Hematopoietic multipotent progenitor cell (in vitro differentiated cells): ENCODE measurements at places on chromosomes 16 and 17. TPM values are rescaled to one million over a fixed set of nuclear protein-coding genes. Genes with fewer than 3 reads are reported as not detected.

DNA sequence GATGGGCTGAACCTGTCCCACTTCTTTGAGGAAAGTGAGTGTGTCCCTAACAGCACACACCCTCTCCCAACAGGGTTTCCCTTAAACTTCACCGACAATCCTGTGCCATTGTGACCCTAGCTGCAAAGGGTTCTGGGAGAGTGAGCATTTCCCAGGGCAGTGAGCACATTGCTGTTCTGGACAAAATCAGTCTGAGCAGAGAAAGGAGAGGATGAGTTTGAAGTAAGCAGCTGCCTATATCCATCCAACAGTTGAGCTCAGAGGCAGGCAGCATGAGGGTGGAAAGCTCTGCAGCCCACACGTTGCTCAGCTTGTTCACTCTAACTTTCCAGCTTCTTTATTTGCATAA lies 296.5 kb upstream of the MAF start:
- DNase-seq: no peak

DNA sequence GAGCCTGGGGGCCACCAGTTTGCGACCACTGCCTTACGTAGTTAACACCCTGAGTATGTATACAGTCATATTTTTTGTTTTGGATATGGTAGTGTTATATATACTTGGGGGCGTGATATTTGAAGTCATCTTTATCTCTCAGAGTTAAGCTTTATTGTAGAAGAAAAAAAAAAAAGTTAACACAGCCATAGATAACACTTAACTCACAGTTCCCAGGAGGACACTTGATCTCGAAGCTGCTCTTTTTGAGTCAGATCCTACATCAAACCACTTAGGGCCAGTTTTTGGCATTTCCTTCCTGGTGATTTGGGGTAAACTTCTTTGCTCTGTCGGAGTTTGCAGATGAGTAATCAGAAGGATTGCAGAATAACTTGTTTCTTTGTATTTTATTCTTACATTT lies 5.8 kb downstream of the ITPRIPL2 start:
- no peak for DNase-seq

DNA sequence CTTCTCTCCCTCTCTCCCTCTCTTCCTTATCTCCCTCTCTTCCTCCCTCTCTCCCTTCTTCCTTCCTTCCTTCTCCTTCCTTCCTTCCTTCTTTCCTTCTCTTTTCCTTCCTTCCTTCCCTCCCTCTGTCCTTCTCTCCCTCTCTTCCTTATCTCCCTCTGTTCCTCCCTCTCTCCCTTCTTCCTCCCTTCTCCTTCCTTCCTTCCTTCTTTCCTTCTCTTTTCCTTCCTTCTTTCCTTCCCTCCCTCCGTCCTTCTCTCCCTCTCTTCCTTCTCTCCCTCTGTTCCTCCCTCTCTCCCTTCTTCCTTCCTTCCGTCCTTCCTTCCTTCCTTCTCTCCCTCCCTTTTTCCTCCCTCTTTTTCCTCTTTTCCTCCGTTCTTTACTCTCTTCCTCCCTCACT lies 38.6 kb downstream of the HS3ST4 start:
- DNase-seq: no peak

DNA sequence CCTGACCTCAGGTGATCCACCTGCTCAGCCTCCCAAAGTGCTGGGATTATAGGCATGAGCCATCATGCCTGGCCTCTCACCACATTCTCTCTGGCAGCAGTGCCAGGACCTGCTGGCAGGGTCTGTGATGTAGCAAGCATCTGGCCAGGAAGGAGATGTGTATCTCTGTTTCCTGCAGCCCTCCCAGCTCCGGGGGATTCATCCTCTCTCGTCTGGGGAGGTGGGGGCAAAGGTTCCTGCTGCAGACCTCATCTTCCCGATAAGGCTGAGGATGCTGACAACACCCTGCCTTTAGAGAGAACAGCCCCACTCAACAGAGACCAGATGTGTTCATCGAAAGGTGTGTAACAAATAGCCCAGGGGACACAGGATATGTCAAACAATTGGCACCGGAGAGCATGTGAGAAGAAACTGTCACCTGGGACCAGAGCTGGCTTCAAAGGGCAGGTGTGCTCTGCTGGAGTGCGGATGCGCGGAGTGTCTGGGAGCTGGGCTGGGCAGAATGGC lies 54.8 kb upstream of the SEC14L1 start:
- no peak for DNase-seq

DNA sequence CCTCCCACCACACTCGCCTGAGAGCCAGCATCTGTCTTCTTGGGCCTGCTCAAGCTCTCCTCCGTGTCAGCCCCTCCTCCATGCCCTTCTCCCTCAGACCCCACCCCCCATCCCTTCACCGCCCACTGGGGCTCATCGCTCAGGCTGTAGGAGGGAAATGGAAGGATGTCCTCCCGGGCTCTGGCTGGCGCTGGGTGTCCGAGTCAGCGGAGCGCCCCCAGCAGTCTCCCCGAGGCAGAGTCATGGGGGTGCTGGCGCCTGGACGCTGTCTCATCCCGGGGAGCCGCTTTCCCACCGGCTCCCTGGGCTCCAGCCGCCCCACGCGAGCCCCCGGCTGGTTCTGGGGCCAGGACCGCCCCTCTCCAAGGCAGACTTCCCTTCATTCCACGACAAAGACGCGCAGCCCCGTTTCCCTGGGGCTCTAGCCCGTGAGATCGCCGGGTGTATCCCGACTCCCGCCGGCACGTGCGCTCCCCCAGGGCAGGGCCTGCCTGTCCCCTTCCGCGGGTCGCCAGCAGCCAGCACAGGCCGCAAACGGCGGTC lies 428 bp upstream of the ANTKMT start:
- peak; percentile 53 for DNase-seq

GRCh38 chr16:84471316-84471715 lies 33.1 kb downstream of the MEAK7 start:
- DNase-seq: no peak

DNA sequence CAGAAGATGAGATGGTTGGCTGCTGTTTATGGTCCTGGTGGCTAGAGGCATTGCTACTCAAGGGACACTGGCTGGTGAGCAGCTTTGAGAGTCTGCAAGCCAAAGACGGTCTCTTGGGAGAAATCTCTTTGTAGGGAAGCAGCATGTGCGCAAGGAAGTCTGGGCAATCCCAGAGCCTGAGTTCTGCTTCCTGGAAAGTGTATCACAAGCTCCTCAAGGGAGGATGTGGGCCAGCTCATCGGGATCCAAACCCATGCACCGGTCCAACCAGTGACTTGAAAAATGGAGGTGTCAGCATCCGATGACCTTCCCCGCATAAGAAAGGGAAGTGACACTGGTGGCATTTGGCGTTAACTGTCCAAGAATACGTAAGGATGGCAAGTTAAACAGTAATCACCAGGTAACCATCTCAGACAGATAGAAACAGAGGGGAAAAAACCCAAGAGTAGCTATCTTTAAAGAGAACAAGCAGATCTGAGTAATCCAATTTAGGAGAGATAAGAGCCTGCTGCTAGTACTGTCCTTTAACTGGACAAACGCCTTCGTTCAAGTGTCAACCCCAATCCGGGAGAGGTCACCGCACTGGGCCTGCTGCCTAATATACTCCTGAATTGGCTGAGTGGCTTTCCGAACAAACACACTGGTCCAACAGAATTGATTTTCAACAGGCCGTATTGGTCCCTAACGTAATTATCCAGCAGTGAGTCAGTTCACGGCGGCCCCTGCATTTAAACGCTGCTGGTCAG lies 303.0 kb upstream of the ZFHX3 start:
- DNase-seq: no peak

GRCh38 chr17:39239640-39240314 lies 14.0 kb upstream of the STAC2 start:
- DNase-seq: no peak

- DNase-seq: no peak
Observed at GRCh38 chr16:81492311-81492761, 47.7 kb downstream of the CMIP start.

- no peak for DNase-seq
Observed at GRCh38 chr17:6347776-6348175, 87.1 kb downstream of the AIPL1 start.

- no peak for DNase-seq
Observed at GRCh38 chr16:49575346-49576172, 202.0 kb downstream of the C16orf78 start.

- DNase-seq: no peak
Observed at GRCh38 chr17:77142689-77143088, 1.9 kb downstream of the SEC14L1 start.

DNA sequence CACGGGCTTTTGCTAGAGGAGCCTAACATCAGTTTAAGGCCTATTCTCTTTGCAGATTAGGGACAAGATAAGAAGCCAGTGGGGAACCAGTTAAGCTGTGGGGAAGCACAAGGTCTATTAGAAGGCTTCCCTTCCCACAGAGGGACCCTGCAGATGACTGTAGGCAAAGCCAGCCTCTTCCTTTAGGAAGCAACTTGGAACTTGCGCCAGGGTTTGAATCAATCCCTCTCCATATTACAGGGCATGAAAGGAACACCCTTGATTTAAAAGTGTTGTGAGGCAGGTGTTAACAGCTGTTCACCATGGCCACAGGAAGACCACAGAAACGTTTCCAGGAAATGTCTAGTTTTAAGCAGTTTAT lies 77.3 kb downstream of the RPTOR start:
- no peak for DNase-seq

GRCh38 chr17:1153795-1154546 lies 25.8 kb downstream of the ABR start:
- no peak for DNase-seq

- DNase-seq: no peak
Observed at GRCh38 chr16:70746708-70747424, 54.1 kb downstream of the VAC14 start.

- DNase-seq: no peak
Observed at GRCh38 chr17:29124925-29125273, 55.3 kb downstream of the MYO18A start.

DNA sequence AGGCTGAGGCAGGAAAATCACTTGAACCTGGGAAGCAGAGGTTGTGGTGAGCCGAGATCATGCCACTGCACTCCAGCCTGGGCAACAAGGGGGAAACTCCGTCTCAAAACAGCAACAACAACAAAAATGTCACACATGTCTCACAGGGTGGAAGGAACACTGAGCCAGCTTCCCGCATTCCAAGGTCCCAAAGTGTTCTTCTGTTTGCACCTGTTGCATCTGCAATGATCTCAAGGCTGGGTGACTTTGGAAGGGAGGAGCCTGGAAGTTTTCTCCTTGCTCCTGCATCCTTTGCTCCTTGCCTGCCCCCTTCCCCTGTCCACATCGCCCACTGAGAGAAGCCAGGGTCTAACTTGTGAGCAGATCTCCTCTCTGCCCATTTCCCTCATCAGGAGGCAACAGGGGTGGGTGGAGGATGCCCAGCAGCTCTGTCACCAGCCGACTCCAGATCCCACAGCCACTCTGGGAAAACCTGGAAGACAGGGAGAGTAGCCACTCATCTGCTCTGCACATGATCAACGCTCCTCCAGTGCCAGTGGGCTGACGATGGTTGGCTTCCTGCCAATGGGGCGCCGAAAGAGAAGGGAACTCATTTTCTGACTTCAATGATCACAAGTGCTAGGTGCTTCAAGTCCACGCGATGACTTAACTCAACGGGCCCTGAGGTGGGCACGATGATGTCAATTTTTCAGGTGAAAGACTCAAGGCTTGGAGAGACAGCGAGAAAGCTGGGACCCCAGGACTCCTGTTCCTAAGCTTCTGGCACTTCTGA lies 12.6 kb downstream of the CHST6 start:
- DNase-seq: no peak

GRCh38 chr16:52727441-52727840 lies 180.5 kb upstream of the TOX3 start:
- DNase-seq: no peak

DNA sequence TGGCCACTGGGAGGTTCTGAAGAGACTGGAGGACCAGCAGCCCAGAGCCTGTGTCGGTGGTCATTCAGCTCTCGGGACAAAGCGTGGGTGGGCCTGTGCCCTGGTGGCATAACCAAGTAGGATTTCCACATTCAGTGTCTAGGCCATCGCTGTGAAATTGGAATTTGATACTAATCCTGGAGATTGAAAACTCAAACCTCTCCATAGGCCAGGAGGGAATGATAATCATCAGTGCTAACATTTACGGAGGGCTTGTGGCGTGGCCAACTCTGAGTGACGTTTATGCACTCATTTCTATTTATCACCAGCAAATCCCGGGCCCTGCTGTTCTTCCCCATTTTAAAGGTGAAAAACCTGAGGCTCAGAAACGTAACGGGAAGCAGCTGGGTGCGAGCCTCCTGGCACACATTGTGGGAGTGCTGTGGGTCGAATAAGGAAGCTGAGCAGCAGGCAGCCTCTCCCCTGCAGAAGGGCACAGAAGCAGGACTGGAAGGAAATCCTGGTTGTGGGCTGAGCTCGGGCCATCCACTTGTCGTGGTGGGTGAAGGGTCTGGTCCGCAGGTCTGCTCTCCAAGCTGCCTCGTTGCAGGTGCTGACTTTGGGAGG lies 33.1 kb downstream of the RAI1 start:
- no peak for DNase-seq

DNA sequence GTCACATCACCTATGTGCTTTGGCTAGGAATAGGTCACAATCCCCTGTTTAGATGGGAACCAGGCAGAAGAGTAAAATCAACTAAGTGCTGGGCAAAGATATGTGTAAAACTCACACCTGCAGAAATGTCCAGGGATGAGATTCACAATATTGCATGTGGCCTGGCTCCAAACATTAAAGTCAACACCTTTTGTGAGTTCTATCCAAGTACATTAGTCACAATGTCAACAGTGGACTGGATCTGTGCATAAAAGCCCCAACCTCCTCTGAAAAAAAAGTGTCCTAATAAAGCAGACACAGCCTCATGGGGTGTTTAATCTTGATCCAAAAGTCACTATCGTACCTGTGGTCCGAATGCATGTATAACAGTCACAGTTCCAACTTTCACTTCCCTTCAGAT lies 1990.3 kb downstream of the TP53TG3F start:
- DNase-seq: no peak

DNA sequence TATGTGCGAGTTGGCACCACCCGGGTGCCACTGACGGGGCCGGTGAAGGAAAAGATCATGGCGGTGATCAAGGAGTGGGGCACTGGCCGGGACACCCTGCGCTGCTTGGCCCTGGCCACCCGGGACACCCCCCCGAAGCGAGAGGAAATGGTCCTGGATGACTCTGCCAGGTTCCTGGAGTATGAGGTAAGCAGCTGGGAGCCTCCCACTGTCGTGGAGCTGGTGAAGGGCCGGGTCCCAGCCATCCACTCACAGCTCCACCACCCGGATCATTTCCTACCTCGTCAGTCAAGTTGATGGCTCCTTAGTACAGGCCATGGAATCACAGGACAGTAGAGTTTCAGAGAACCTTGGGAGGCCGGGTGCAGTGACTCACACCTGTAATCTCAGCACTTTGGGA lies 20.0 kb downstream of the ATP2A1 start:
- no peak for DNase-seq

The C17orf50 gene
- total RNA-seq: 0.27 TPM

The CCDC200 gene
- 0.27 TPM for total RNA-seq

The HID1 gene
- 1.1 TPM for total RNA-seq

The DNASE1L2 gene
- 0.54 TPM for total RNA-seq

The SOST gene
- not detected for total RNA-seq

The ZG16 gene
- total RNA-seq: not detected

The TBC1D3G gene
- total RNA-seq: not detected

The CCL8 gene
- not detected for total RNA-seq

The OTOP2 gene
- total RNA-seq: not detected
